ENCODE measurements at places on chromosomes 2 and 18.

DNA sequence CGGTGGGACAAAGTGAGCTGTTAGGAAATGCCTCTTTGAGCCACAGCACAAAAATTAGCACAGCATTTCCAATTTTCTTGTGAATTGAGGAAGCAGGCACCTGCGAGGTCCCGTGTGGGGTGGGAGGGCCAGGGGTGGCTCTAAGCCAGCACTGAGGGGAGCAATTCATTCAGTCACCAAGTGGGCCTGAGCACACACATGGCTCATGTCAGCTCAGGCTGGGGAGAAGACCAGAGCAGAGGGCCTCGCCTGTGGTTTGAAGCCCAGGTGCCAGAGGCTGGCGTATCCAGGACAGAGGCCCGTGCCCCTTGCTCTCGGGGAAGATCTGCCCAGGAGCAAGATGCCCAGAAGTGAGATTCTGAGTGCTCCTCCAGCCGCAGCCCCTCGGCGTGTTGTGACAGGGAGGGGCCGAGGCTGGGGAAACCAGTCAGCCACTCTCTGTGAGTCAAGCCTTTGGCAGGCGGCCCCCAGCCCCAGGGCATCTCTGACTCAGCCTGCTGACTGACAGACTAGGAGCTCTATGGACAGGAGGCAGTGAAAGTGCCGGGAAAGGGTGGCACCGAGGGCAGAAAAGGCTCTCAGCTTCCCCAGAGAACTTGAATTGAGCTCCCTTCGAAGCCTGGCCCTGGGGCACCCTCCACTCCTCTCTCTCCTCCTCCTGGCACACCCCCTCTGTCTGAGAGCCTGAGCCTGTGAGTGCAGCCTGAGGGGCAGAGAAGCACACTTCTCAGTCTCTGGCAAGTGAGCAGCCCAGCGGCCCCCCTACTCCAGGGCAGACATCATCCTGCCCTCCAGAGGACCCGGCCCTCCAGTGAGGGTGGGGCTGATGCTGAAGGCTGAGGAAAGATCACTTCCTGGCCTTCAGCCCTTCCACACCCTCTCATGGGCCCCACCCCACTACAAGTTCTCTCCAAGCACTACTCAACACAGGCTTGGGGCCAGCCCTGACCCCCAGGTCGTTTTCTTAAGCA is 32.3 kb downstream of the CYP26B1 start:
- DNase-seq: no peak

GRCh38 chr2:196046123-196046917 is 22.3 kb downstream of the DNAH7 start:
- no peak for DNase-seq

GRCh38 chr18:50977037-50977760 is 9.4 kb downstream of the ELAC1 start:
- DNase-seq: no peak

- DNase-seq: no peak
These were observed 53.0 kb upstream of the LGALSL start for GRCh38 chr2:64400733-64401528.

- no peak for DNase-seq
These were observed 5.1 kb downstream of the ACTG2 start for GRCh38 chr2:73897934-73898333.

DNA sequence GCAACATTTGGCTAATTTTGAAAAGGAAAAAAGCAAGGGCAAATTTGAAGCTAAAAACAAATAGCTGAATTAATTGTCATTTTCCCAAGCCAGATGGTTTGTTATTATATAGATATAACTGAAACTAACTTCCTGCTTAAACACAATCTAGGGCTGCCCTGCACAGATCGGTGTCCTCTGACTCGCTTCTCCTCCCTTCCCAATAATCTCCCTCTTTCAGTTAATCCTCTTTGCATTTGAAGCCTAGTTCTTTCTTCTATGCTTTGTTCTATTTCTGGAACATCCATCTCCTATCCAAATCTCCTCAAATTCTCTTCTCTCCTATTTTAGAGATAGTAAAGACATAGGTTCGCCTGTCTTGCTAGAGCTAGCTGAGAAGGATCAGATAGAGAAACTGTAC is 328.1 kb downstream of the SLC8A1 start:
- no peak for DNase-seq

DNA sequence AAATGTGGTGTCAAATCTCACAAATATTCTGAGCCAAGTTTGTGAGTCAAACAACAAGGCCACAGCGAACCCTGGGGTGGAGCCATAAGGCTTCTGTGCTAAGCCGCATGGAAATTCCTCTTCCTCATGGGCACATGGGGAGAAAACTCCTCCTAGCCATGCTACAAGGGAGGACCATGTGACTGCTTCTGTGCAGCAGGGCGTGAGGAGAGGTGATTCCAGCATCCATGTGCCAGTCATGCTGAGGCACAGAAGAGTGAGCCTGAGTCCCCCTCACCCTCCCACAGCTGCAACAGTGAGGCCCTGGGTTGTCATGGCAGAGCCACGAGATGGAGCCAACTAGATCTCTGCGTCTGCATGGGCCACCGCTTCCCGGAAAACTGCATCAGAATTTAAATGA is 488.8 kb upstream of the RAB6C start:
- DNase-seq: no peak

All from NCI-H1417 treated with DMSO at 0.1 percent for 48 hours (cell line).